Hematopoietic multipotent progenitor cell (in vitro differentiated cells): ENCODE measurements at places on chromosomes 11 and 22. TPM values are rescaled to one million over a fixed set of nuclear protein-coding genes. Genes with fewer than 3 reads are reported as not detected.

The GSTP1 gene
- 593 TPM for total RNA-seq

The IGSF22 gene
- 0.54 TPM for total RNA-seq

The LINC01488 gene
- total RNA-seq = not detected

The ACRV1 gene
- total RNA-seq = not detected

The DAGLA gene
- 0.54 TPM for total RNA-seq

The C1QTNF4 gene
- total RNA-seq = 97.2 TPM

The C22orf15 gene
- 1.6 TPM for total RNA-seq
